Endothelial cell (in vitro differentiated cells): ENCODE measurements at places on chromosomes 12 and 14.

GRCh38 chr12:53005215-53005985, 856 bp upstream of the EIF4B start:
- peak; percentile 17 for DNase-seq

- DNase-seq: no peak
These were observed 1731.5 kb upstream of the FLRT2 start for GRCh38 chr14:83798421-83798820.

DNA sequence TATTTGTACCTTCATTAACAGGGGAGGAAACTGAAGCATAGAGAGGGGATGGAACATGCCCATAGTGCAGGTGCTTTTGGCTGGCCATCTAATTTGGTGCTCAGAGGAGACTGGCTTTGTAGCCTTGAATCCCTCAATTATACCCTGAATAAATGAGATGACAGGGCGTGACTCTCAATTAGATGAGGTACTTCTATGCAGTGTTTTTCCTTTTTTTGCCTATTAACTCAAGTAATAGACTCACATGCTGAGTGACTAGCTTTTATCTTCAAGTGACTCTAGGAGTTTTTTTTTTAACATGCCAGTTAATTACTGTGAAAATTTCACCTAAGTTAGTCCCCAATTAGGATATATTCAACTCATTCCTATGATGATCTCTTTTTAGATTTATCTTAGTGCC, 243.7 kb downstream of the DACT1 start:
- DNase-seq: no peak

- DNase-seq: no peak
These were observed 147.5 kb upstream of the AVPR1A start for GRCh38 chr12:63298386-63298930.

- DNase-seq: no peak
These were observed 332.5 kb downstream of the CCER1 start for GRCh38 chr12:90622431-90622830.

- no peak for DNase-seq
These were observed 87.0 kb downstream of the GLT1D1 start for GRCh38 chr12:128940090-128940888.
